ENCODE measurements at places on chromosomes 5 and 9.

DNA sequence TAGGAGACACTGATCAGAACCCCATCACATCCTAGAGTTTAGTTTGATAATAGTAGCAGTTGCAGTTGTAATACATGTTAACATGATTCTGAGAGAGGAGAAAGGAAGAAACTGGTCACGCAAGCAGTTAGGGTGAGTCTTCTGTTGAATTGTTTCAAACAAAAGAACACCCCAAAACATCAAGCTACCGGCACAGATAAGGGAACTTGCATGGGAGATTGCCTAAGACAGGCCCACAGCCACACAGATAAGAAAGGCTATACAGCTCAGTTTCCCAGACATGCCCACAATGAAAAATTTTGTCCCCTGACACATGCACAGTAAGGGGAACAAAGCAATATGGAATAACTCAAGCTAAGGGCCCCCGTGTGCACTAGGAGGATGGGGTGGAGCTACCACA lies 15.9 kb downstream of the HSPB3 start:
- no peak for DNase-seq

- DNase-seq: no peak
Observed at GRCh38 chr5:67935908-67936566, 279.5 kb upstream of the PIK3R1 start.

GRCh38 chr5:143564417-143564816 lies 160.9 kb upstream of the NR3C1 start:
- no peak for DNase-seq

GRCh38 chr9:34566972-34567371 lies 22.6 kb downstream of the CNTFR start:
- no peak for DNase-seq

- peak; percentile 38 for DNase-seq
Observed at GRCh38 chr5:82416512-82416911, 138.4 kb upstream of the RPS23 start.

All from renal cortical epithelial cell (primary cell).